ENCODE measurements at places on chromosomes 6 and 20.

- no peak for DNase-seq
These were observed 109.8 kb downstream of the CHD6 start for GRCh38 chr20:41508335-41508734.

DNA sequence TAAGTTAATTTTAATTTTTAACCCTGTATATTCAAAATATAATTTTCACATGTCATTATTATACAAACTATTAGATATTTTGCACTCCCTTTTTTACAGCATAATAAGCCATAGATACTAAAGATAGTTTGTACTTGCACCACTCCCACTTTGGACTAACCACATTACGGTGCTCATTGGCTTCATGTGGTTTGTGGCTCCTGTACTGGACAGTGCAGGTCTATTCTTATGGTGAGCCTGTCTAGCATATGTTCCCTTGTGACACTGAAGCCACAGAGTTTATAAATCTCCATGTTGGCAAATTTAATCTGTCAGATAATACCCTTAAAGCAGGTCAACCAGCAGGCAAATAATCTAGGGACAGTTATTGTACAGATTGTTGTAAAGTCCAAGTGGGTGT, 354.4 kb upstream of the KCNQ5 start:
- DNase-seq: no peak

DNA sequence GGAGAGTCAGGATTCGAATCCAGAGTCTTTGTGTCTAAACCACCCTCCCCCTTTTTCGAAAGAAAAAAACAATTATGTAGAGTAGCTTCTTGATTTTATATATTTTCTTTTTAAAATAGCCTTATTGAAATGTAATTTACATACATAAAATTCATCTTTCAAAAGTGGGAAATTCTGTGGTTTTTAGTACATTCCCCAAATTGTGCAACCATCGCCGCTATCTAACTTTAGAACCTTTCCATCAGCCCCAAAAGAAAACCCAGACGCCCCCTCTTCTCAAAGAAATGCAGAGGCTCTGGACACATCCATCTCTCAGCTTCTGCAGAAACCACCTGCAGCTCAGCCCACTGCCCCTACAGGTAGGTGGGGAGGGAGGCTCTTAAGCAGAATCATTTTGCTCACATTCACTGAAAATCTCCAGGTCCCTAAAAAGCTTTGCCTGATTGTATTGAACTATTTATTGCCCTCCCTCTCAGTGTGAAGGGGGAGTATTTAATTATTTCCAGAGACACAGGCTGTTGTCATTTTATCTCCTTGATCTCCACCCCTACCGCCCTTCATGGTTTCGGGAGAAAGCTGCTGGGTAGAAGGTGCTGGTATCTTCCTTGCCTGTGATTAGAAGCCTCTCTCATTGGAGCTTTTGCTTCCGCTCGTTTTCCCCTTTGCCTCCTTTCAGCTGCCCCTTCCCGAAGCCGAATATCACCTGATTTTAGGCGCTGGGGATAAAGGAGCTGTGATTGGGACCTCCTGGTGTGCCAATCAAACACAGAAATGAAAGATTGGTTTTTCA, 68.7 kb upstream of the KCNG1 start:
- no peak for DNase-seq

DNA sequence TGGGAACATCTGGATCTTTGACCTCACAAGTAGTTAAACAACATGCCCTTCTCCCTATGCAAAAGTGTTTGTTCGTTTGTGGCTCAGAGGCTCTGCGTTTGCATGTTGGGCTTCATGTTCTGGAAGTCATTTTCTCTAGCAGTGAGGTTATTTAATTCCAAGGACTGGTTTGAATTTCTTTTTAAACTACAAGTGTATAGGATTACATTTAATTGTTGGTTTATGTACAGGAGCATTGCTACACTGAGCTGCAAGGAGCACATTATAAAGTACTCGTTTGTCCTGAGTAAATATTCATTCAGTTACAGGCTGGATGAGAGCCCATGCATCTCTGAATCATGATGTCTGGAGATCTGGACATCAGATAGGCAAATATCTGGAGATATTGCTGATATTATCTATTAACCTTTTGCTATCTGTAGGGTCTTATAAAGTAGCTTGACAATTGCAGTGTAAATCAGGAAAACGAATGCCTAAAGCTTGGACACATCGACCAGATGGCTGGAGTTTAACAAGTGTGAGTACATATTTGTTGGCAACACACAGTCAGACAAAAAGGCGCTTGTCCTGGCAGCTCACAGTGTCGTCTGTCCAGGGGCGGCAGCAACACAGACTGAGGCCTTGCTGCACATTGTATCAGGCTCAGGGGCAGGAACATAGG, 84.6 kb downstream of the PDE7B start:
- no peak for DNase-seq

DNA sequence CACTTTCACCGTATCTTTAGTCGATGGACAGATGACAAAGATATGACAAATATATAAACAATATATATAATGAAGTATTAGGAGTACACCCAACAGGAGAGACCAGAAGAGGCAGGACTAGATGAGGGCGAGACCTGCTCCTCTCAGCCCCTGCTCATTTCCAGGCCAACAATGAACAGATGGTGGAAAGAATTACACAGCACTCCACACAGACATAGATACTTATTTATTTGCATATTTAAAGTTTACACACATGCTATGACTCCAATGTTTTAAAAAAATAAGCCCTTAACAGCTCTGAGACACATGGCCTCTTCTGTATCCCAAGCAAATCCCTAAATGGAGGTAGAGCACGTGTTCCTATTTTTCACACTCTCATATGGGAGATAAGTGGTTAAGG, 10.4 kb downstream of the FAM210B start:
- no peak for DNase-seq

GRCh38 chr6:897528-898207, 204.7 kb upstream of the EXOC2 start:
- DNase-seq: no peak

GRCh38 chr20:63553251-63553932, 567 bp upstream of the FNDC11 start:
- DNase-seq: peak; percentile 77

- no peak for DNase-seq
These were observed 201.3 kb downstream of the AKAP7 start for GRCh38 chr6:131336596-131336995.

GRCh38 chr20:40966103-40966502, 62.5 kb upstream of the TOP1 start:
- no peak for DNase-seq

DNA sequence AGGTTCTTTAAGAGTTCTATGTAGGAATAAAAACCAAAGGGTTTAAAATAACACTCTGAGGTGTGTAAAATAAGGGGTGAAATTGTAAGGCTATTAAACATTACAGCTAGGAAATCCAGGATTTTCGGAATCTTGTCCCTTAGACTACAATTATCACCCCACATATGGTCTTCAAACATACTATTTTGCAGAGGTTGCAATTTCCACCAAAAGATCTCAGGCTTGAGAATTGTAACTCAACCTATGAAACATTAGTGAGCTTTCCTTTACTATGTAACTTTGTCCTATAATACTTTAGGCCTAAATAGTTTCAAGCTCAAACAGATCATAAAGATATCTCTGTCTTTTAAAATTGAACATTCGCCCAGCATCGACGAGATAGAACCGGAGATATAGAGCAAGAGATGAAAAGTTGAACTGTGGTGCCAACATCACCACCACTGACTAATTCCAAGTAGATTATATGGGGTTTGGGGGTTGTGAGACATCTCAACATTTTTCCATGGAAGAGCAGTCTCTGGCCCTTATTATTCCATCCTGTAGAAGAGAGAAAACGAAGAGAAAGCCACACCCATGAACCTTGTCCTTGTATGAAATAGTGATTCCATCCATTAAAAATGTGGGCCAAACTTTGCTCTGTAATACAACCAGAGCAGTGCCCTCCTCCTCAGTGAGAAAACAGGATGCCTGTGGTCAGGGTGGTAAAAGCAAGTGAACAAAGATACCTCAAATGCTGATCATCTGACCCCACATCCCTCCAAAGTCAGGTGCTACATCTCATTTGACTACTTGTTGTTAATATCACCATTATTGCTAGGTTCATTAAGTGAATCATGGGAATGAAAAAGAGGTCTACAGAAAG, 284.5 kb upstream of the GJE1 start:
- DNase-seq: peak; percentile 0

DNA sequence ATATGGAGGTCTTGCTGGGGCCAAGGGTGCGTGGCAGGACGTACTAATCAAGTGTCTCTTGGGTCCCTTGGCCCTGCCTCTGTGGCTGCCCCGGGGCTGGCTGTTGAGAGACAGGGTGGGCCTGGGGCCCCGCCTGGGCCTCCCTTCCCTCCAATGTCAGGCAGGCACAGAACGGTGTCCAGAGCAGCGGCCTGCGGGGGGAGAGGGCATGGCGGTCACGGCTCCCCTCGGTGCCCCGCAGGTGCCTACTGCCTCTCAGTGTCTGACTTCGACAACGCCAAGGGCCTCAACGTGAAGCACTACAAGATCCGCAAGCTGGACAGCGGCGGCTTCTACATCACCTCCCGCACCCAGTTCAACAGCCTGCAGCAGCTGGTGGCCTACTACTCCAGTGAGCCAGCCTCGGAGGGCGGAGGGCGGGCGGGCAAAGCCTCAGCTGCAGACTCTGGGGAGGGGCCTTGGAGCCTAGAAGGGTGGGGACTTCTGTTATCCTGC, 50.0 kb downstream of the SRC start:
- DNase-seq: no peak
